Pons (tissue), 1 donor: ENCODE measurements at places on chromosomes 4 and X.

GRCh38 chr4:86108137-86108536 is 251.7 kb downstream of the MAPK10 start:
- DNase-seq: no peak

DNA sequence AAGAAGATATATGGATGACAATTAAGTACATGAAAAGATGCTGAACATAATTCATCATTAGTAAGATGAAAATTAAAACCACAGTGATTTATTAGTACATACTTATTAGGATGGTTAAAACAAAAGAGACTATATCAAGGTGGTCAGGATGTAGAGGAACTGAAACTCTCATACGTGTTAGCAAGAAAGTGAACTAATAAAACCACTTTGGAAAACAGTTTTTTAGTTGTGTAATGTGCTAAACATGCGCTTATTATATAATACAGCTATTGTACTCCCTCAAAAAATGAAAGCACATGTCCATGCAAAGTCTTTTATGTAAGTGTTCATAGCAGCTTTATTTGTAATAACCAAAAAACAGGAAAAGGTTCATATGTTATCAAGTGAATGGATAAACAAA is 89.9 kb upstream of the KCTD8 start:
- no peak for DNase-seq

GRCh38 chrX:17375637-17376430 is 834 bp downstream of the NHS start:
- no peak for DNase-seq

DNA sequence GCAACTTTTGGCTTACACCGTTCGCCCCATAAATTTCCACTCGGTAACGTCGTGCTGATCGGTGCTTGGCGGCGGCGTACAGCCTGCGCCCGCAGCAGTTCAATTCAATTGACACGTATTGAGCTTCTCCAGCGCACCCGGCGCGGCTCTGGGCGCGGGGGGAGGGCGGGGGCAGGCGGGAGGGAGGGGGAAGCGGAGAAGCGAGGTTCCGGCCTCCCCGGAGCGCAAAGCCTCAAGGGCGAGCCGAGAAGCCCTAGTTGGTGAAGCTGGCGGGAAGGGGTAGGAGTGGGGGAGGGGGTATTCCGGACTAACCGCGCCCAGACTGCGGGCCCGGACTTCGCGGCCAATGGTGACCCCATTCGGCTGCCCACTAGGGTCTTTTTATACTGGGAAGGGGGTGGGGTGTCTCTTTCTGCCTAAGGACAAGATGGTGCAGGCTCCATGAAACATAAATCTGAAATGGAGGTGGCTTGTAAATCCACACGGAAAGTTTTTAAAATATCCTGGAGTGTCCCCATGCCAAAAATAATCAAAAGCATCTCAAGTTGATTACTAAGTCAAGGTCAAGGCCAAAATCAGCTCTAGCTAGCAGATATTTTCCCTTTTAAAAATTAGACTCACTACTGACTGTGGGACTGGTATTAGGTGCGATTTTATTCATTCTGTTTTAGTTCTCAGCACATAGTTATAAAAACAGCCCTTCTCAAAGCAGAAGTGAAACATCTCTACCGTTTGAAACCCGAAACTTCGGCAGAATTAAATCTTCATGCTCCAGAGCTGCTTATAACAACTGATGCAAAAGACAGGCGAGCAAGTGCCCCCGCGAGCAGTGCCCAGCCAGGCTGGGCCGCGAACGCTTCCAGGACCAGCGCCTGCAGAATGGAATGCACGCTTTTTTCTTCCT is 1.5 kb upstream of the BCOR start:
- DNase-seq: no peak

DNA sequence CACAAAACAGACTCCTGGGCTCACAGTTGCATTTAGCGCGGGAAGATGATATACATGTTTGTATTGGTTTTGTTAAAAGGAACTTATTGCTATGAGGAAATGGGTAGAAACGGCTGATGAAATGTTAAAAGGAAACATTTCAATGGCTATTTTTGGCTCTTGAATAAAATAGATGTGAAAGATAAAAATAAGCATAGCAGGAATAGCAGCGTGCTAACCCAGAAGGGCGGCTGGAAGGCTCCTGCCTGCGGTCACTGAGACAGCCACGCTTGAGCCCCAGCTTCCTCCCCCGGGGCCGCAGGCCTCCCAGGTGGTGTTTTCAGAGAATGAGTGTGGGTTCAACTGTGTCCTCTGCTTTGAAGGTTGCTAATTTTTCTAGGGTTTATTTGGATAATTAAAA is 35.0 kb upstream of the CLCN4 start:
- DNase-seq: no peak

DNA sequence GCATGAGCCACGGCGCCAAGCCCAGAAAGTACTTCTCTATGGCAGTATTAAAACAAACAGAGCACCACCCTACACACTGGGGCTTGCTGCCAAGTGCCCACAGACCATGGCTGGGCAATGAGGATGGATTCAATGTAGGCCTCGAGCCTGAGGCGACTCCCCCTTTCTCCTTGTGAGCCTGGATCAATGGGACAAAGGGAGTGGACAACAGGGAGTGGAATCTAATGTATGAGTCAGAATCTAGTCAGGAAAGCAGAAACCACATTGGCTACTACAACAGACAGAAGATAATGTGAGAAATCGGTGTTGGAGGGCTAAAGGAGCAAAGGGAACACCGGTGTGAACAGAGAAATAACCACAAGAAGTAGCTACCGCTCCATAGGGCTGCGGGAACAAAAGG is 37.7 kb upstream of the OCIAD2 start:
- no peak for DNase-seq

DNA sequence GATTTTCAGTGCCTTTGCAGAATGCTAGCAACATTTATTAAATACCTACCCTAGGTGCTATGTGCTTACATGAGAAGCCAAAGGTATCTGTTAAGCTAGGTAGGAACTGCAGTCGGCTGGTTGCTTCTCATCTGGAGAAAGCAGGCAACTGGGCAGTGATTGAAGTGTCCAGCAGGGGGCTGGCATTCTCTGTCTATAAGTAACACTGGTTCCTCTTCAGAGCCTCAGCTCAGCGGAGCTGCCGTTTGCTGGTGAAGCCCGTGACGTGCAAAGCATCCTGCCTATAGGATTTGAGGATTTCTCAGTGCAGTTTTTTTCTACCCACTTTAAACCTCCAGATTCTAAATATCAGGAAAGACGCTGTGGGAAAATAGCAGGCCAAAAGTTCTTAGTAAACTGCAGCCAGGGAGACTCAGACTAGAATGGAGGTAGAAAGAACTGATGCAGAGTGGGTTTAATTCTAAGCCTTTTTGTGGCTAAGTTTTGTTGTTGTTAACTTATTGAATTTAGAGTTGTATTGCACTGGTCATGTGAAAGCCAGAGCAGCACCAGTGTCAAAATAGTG is at the start of gene GRPR:
Gene GRPR (plus strand): TSS at position 344 of the 565 bp plus-strand sequence. CDS start 389 bp downstream, outside the sequence.
- peak; percentile 72 for DNase-seq

DNA sequence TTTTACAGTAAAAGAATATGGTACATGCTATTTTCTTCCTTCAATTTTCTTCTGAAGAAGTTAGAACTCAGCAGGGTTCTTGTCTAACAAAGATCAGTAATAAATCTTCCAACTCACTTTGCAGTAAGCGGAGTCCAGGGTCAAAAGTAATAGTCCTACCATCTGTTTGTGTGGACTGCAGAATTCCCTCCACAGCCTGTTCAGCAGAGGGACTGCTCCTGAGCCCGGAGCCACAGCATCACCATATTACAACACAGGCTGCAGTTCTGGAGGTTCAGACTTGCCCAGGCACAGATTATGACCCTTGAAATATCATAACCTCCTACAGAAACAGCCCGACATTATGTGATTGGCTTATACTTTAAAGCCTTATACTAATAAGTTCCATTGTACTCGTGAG is 10.3 kb downstream of the FHDC1 start:
- DNase-seq: no peak

GRCh38 chr4:13539619-13540445 is 4.5 kb downstream of the NKX3-2 start:
- DNase-seq: no peak

- no peak for DNase-seq
Measured at GRCh38 chr4:2489081-2489805, 20.3 kb downstream of the RNF4 start.

DNA sequence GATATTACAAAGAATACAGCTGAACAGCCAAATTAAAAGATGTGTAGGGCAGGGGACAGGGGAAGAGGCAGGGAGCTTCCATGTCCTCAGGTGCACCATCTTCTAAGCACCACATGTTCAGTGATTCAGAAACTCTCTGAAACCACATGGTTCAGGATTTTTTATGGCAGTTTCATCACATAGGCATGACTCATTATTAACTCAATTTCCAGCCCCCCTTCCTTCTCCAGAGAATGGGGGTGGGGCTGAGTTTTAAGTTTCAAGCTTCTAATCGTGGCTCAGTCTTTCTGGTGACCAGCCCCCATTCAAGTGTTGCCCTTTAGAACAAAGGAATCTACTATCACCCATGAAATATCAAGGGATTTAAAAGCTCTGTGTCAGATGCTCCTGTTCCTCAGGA is 317.8 kb upstream of the GALNT7 start:
- no peak for DNase-seq

DNA sequence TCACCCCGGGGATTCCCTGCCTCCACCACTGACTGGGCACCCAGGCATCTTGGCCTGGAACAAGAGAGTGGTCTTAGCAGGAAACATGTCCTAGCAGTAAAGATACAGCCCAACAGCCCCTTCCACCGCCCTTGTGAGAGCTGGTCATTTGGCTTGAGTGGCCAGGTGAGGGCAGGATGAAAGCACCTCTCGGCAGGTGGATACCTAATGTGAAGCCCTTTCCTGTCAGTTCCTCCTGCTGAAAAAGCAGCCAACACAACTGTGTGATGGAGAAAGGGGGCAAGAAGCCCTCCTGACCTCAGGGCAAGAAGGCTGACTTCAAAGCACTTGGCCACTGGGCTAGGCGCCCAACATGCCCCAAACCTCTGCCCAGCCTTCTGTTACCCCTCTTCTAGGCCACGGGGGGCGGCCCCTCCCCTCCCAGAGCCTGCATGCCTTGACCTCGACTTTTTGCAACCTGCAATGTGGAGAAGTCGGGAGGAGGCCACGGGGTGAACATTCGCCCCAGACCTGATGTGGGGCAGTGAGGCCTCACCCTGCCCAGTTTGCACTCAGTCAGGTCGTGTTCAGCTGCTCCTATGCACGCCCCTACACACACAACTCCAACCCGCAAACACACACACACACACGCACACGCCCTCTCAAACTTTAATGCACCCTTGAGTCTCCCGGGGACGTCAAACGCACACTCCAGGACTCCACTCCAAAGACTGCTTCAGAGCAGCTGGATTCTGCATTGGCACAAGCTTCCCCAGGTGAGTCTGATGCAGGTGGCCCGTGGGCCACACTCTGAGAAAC is 1.1 kb downstream of the LGI2 start:
- DNase-seq: no peak

GRCh38 chrX:37998586-37999262 is 7.6 kb upstream of the SYTL5 start:
- DNase-seq: no peak

DNA sequence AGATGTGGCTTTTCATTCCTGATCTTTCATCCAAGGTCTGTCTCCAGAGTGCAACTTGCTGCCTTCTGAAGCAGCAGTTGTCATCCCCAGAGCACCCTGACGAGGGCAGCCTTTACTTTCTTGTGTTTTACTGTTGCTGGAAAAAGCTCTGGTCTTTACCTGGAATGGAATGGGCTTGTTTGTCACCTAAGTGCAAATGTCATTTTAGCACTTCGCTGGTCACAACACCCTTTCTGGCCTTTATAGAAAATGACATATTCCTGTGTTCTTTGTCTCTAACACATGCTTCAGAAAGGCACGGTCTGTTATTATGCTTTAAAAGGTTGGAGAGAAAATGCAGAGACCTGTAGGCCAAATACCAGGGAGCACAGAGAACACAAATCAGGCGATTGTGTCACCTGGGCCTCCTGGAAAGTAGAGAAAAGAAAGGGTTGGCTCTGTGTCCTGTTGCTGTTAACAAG is 332.7 kb upstream of the IGFBP7 start:
- peak; percentile 63 for DNase-seq

DNA sequence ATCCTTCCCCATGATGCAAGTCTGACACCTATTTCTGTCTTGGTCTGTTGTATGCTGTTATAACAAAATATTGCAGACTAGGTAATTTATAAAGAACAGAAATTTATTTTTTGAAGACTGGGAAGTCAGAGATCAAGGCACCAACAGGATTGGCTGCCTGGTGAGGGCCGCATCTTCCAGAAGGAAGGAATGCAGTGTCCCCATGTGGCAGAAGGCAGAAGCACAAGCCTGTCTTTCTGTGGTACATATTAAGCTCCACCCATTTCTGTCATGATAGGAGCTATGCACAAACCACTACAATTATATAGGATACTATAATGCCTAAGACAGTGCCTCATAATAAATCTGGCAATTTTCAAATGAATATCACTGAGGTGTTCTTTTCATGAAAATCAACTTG is 502.3 kb upstream of the DIAPH2 start:
- no peak for DNase-seq

- no peak for DNase-seq
Measured at GRCh38 chr4:87116231-87116630, 104.2 kb downstream of the KLHL8 start.

DNA sequence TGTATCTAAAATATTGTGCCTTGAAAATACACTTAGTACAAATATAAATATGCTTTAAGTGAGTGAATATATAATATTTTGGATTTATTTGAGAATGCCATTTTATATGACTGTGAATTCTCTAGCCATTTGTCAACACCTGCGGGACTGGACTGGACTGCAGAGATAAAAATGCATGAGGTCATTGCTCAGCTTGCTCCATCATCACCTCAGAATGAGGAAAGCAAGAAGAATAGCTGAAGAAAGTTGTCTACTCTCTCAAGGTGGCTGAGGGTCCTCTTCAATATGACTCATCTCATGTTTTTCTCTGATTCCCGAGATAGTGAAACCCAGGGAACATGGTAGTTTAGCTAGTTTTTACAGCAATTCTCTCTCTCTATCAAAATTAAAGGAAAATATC is 732.5 kb upstream of the AGA start:
- no peak for DNase-seq

DNA sequence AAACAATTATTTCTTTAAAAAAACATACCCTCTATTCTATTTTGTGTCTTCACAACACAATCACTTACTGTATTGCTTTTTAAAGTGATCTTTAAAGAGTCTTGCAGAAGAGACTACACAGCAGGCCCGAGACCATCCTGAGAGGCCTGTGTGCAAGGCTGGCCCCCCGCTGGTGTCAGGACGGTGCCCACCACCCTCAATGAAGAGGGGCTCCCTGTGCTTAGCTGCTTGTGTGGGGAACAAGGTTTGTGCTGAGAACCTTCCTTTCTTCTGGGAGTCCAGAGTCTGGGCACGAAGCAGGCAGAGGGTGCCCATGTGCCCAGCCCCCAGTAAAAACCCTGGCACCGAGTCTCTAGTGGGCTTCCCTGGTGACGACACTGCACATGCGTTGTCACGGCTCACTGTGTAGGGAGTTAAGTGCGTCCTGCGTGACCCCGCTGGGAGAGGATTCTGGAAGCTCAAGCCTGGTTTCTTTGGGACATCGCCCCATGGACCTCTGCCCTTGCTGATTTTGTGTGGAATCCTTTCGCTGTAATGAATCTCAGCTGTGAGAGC is 22.0 kb downstream of the RGS12 start:
- no peak for DNase-seq

GRCh38 chr4:24831637-24832036 is 36.3 kb downstream of the SOD3 start:
- no peak for DNase-seq
